CD8-positive, alpha-beta memory T cell (primary cell): ENCODE measurements at places on chromosomes 5 and 9. TPM values are rescaled to one million over a fixed set of nuclear protein-coding genes. Genes with fewer than 3 reads are reported as not detected.

DNA sequence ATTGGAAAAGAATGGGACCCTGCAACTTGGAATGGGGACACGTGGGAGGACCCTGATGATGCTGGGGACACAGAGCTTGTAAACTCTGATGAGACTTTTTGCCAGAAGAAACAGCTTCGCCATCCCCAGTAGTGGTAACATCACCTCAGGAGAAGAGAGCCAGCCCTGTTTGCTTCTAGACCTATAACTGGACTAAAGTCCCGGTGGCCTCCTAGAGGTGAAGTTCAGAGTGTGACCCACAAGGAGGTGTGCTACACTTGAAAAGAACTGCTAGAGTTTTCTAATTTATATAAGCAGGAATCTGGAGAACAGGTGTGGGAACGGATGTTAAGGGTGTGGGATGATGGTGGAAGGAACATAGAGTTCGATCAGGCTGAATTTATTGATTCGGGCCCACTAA, 19.8 kb downstream of the NSA2 start:
- no peaks in the 10 kb centered on the region for H3K4me1 ChIP-seq
- H3K36me3 ChIP-seq: peaks cover 1% of the 10 kb centered on the region
- H3K27ac ChIP-seq: no peak overlapping the region
- DNase-seq: no peak
- H3K4me3 ChIP-seq: no peak overlapping the region

- no peak overlapping the region for H3K4me3 ChIP-seq
- H3K4me1 ChIP-seq: no peaks in the 10 kb centered on the region
- H3K27me3 ChIP-seq: no peaks in the 10 kb centered on the region
- no peaks in the 10 kb centered on the region for H3K36me3 ChIP-seq
These were observed 472.9 kb upstream of the FTMT start for GRCh38 chr5:121378559-121379359.

DNA sequence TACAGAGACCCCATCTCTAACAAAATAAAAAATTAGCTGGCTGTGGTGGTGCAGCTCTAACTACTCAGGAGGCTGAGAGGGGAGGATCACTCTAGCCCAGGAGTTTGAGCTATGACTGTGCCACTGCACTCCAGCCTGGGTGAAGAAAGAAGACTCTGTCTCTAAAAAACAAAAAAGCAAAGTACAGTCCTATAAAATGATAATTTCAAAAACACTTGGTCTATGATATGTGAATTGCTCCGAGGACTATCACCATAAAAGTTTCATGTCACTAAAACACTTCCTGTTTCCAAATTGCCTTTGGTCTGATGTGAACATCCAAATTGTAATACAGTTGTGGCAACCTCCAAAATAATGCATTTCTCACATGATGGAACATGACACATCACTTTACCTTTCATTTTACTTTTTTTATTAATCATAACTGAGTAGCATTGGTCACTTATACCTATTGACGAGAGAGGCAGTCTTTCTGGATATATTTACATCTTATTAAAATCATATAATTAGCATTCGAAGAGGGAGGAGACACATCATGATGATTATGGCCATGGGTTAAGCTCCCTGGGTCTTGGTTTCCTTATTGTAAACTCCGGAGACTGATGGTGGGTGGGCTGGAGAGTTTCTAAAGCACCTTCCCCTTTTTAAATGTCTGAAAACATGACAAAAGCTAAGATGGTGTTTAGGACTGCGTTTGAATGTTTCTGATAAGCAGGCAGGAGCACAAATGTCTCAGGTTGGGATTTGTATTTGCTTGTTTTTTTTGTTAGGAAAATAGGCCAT, 25.8 kb upstream of the CD180 start:
- no peaks in the 10 kb centered on the region for H3K27me3 ChIP-seq
- no peak overlapping the region for H3K4me3 ChIP-seq
- H3K27ac ChIP-seq: no peak overlapping the region
- H3K36me3 ChIP-seq: no peaks in the 10 kb centered on the region
- peaks cover 47% of the 10 kb centered on the region for H3K4me1 ChIP-seq
- DNase-seq: no peak

DNA sequence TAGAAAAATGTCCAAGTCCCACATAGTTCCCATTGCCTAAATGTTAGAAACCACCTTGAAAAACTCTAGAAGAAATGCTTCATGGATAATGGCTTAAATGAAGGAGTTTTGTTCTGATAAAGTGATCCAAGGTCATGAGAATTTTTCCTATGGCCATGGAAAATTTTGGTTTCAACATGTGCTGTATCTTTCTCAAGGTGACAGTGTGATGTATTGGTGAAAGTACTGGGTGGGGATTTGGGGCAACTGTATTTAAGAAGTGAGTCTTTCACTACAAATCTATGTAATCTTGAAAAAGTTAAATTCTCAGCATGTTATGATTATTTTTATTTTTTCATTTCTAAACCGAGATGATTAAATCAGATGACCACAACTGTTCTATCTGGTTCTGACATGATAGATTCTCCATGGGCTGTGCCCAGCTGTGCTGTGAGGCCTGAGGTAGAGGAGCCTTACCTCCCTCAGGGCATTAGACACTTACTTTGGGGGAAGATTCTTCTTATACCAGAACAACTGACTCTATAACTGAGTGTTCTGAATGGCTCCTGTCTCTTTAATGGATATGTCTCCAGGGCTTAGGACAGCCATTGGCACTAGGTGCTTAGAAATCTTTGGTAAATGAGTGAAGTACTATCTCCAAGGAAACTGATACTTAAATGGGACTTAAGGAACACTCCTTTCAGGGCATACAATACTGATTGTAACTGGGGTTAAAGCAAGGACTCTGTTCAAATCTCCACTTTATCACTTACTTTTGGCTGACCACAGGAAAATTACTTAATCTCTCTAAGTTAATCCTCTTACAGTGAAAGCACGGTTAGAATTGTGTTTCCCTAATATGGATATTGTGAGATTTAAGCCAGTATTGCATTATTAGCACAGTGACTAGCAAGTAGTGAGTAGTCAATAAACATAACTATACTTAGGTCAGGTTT, 397.4 kb upstream of the MEF2C start:
- DNase-seq: no peak
- no peak overlapping the region for H3K27ac ChIP-seq
- no peaks in the 10 kb centered on the region for H3K4me1 ChIP-seq
- no peak overlapping the region for H3K4me3 ChIP-seq
- no peaks in the 10 kb centered on the region for H3K36me3 ChIP-seq
- H3K27me3 ChIP-seq: no peaks in the 10 kb centered on the region

FBP2 gene
- not detected for total RNA-seq
